ENCODE measurements at places on chromosomes 5 and 9.

DNA sequence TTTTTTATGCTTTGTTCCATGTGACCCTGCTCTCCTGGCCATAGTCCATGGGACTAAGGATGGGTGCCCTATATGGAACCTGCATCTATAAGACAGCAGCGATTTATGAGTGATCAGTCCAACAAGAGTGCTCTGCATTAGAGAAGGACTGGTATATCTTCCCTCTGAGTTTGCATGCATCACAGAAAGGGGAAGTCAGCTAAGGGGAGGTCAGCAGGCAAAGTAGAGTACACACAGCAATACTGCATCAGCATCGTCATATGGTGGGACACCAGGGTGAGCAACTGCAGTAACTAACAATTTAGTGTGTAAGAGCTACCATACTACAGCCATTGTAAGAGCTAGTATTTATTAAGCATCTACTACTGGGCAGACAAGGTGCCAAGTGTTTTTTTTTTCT is 311.3 kb downstream of the NDUFS4 start:
- no peak for DNase-seq

DNA sequence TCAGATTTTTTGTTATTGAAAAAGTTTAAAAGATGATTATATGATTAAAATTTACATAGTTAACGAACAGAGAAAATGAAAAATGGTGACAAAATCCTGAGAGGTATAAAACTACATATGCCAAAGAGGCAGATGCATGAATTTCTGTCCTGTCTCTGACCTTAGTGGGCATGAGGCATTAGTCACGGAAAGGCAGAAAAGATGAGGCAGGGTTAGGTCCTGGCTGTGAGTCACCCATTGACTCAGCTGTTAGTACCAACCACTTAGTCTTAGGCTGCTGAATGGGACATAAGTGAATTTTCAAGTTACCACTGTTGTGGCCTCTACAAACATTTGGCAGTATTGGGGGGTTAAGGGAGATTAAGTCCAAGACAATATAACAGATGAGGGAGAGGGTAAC is 33.1 kb downstream of the RASA1 start:
- no peak for DNase-seq

DNA sequence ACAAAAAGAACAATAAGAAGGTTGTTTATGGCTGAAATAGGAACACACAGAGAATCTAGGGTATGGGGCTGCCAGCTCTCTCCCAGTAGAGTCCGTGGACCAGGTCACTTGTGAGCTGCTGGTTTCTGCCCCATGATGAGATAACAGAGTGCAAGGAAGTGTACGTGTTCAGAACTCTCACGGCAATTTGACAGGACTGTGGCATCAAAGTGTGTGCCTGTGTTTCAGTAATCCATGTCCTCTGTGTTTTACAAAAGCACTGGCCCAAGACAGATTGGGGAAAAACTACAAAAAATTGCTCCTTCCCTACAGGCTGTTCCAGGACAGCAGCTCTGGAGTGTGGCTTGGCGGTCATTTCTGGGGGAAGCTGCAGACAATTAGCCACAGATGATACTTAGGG is 184.6 kb downstream of the AUH start:
- no peak for DNase-seq

- no peak for DNase-seq
These were observed 32.3 kb upstream of the NPM1 start for GRCh38 chr5:171355302-171355724.

- DNase-seq: peak; percentile 46
These were observed 464 bp downstream of the CEMIP2 start for GRCh38 chr9:71767776-71768321.

DNA sequence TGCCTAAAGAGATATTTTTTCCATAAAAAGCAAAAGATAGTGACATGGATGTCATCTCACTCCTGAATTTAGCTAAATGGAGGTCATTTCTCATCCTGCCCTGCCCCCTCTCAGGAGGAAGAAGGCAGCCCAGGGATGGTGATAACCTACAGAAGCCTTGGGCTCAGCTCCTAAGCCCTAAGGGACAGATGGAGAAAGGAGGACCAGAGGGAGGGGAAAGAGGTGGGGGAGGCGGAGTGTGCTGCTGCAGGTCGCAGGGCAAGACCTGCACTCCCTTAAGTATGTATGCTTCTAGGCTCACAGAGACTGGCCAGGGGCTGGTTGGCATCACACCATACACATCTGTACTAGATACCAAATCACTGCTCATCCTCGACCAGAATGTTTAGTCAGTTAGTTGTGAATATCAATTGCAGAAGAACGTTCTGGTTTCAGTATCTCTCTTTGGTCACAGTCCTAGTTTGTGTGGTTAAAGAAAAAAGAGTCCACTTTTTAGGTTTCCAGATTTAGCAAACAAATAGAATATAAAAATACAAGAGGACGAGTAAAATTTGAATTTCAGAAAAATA is 18.4 kb upstream of the CDKN2AIPNL start:
- DNase-seq: no peak

- DNase-seq: no peak
These were observed 388.3 kb upstream of the CHD1 start for GRCh38 chr5:99317136-99317535.
